ENCODE measurements at places on chromosomes 1 and 21.

DNA sequence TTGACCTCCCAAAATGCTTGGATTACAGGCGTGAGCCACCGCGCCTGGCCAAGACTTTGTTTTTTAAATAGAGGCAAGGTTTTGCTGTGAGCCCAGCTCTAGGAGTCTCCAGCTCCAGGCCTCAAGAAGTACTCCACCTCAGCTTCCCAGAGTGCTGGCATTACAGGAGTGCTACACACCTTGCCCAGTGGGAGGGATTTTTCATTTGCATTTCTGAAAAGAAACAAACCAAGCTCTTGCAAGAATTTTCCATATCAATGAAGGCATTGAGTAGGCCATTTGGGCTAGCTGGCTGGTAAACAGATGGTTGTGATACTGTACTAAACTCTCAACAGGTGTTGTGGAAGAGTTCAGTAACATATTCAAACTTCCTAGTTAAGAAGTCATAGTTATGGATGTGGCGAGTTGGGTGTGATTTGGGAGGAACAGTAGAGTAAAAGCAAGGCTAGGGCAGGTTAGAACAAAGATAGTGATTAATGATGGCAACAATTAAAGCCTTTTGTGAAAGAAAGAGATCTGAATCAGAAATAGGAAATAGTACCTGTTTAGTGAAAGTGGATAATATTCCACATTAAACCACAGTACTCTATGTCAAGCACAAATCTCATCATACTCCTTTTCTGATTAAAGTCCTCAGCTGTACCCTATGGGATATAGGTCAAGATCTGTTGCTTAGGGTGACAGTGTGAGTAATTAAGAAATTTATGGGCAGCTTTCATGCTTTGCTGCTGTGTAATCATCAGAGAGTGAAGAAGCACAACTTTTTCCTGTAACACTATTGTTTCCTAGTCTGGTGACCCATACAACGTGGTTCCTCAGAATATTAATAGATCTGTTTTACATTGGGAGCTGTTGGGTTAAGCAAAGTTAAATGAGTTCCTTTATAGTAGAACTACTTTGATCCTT is 10.7 kb downstream of the AKIRIN1 start:
- DNase-seq: no peak

DNA sequence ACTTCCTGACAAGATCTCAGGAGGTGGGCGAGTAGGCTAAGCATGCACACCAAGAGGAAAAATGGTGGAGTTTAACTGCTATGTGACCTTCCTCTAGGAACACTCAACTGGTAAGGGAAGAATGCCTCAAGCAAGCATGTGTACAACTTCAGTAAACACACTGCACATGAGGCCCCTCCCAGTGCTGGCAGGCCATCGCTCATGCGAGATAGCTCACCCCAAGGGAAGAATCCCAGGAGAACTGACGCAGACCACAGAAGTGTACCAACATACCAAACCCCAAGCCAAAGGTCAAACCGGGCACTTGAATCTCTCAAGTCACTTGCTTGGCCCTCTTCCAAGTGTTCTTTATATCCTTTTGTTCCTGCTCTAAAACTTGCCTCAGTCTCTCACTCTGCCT is 40.5 kb upstream of the GALNT2 start:
- DNase-seq: no peak

DNA sequence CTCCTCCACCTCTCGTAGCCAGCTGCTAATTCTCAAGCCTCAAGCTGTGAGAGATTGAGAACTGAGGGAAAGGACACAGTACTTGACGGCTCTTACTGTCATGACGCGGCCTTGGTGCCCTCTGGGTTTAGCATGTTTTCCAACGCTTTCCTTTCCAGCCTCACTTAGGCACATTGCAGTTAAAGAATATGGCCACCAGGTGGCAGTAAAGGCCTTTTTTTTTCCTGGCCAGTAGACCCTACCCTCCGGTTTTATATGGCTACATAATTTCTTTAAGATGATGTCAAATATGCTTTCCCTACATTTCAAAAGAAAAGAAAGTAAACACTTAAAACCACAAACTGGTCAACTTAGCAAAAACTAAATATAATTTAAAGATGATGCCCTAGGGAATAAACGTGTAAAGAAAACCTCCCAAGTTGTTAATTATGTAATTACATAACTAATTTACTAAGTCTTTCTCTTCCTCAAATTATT is 56.8 kb upstream of the PRDX6 start:
- DNase-seq: peak; percentile 8

DNA sequence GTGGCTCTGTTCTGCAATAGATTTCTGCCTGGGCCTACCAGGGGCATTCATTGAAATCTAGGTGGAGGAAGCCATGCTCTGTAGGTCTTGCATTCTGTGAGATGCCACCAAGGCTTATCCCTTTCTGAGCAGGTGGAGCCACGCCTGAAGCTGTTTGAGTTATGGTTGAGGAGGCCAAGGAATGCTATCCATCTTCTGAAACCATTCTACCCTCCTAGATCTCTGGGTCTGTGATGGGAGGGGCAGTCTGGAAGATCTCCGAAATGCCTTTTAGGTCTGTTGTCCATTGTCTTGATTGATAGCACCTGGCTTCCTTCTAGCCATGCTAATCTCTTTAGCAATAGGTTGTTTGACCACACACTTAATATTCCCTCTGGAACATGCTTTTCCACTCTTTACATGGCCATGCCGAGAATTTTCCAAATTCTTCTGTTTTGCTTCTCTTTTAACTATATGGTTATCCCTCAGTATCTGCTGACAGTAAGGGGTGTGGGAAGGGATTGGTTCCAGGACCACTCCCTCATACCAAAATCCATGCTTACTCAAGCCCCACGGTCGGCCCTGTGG is 45.2 kb downstream of the AK4 start:
- DNase-seq: no peak

GRCh38 chr1:107122225-107122624 is 18.6 kb upstream of the NTNG1 start:
- no peak for DNase-seq

DNA sequence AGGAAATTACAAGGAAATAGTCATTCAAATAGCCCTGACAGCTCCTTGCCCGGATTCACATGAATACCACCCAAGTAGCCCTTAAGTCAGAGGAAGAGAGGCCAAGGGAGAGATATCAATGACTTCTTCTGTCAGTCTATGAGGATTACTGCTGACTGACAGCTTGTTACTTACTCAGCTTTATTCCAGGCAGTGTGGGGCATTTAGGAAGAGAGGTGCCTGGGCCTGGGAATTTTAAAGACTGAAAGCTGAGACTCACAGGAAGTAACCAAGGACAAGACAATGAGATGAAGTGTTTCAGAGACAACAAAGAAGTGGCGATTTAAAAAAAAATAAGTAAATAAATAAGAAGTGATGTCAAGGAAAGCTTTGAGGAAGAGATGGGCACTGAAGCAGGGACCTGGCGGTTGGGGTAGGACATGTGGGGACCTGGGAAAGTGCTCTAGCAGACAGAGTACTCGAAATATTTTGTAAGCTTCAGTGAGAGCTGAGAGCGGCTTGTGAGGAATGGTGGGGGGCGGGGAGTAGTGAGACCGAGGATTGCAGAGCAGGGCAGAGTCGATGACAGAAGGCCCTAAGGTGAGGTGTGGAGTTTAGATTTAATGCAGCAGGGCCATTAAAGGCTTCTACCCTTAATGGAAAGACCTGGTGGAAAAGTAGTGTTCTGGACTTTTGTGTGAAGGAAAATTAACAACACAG is 58.9 kb downstream of the ST3GAL3 start:
- DNase-seq: no peak

- no peak for DNase-seq
Measured at GRCh38 chr1:48073798-48074530, 76.8 kb upstream of the TRABD2B start.
